Sciatic nerve (tissue), 2 donors: ENCODE measurements at places on chromosomes 4 and X.

GRCh38 chr4:156169011-156169410, 215.3 kb upstream of the CTSO start:
- peak; percentile 40 for DNase-seq

DNA sequence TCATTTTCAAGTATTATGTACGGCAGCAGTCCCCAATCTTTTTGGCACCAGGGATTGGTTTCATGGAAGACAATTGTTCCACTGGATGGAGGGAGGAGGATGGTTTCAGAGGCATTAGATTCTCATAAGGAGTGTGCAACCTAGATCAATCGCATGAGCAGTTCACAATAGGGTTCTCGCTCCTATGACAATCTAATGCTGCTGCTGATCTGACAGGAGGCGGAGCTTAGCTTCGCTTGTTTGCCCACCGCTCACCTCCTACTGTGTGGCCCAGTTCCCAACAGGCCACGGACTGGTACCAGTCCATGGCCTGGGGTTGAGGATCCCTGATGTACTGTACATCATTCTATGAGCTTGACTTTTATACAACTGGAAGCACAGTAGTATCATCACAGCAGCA, 48.4 kb downstream of the SMIM20 start:
- no peak for DNase-seq

GRCh38 chr4:5993876-5994811, 24.1 kb downstream of the C4orf50 start:
- peak; percentile 34 for DNase-seq

DNA sequence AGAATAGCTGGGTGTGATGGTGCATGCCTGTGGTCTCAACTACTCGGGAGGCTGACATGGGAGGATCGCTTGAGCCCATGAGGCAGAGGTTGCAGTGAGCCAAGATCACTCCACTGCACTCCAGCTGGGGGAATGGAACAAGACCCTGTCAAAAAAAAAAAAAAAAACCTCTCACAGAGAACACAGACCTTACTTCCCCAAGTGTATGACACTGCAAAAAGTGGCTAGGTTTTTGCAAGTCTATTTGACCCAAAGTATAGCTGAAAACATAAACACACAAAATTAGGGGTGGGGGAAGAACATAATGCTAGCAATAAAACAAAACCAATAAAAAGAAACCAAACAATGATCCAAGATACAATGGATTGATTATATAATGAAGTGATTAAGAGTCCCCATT, 6.7 kb downstream of the LAMP2 start:
- no peak for DNase-seq

DNA sequence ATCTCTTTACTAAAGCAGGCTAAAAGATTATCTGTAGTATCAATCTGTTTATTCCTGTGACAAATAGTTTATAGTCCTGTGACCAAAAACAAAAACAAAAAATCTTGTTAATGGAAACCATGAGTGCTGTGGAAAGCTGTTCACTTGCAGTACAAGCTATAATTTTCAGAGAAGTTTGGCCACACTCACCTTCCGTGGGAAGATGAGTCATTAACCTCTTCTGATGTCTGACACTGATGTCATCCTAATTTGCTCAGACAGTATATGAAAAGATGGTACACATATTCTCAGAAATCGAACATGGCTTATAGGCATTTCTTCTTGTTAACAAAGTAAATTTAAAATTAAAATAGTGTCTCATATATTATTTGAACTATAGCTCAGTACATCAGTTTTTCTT, 19.9 kb upstream of the ENPP6 start:
- DNase-seq, result no peak

GRCh38 chrX:19030805-19031204, 46.9 kb upstream of the PHKA2 start:
- DNase-seq, result no peak
